ENCODE measurements at places on chromosomes 2 and 18.

DNA sequence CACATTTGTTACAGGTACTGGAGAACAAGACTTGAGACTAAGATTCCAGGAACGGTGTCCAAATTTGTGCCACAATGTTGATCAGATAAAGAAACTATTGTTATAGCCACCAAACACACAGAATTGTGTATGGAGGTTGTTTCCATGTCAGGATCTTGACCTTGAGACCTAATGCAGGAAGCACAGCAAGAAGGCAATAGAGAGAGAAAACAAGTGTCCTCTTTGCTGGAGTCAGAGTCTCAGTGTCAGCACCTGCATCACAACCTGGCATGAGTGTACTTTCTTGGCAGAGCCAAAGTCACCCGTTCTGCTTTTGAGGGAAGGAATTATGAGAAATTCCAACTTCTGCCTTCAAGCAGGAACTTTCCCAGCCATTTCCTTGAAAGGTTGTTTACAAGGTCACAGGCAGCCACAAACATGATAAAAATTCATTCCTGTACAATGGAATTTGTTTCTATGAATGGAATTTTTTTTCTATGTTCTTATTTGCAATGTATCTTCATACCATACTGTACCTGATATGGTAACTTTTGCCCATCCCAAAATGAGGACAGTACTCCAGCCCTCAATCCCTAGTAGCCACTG lies 118.4 kb downstream of the PKP4 start:
- no peak for DNase-seq

DNA sequence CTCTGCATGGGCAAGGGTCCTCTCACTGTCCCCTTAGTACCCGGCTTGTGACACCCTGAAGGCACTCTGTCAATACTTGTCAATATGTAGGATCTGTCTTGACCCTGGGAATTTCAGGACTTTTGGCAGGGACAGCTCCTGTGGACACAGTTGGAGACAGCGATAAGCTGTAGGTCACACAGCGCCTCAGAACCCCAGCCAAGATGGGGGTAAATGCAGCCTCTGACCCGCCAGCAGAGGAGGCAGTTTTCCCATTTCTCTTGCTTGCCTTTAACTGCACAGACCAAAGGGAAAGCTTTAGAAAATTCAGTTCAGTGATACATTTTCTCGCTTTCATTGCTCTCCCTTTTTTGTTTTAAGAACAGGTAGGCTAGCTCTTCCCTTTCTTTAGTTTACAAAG lies 54.8 kb upstream of the KLHL29 start:
- no peak for DNase-seq

GRCh38 chr2:57965961-57966360 lies 80.6 kb upstream of the VRK2 start:
- no peak for DNase-seq

DNA sequence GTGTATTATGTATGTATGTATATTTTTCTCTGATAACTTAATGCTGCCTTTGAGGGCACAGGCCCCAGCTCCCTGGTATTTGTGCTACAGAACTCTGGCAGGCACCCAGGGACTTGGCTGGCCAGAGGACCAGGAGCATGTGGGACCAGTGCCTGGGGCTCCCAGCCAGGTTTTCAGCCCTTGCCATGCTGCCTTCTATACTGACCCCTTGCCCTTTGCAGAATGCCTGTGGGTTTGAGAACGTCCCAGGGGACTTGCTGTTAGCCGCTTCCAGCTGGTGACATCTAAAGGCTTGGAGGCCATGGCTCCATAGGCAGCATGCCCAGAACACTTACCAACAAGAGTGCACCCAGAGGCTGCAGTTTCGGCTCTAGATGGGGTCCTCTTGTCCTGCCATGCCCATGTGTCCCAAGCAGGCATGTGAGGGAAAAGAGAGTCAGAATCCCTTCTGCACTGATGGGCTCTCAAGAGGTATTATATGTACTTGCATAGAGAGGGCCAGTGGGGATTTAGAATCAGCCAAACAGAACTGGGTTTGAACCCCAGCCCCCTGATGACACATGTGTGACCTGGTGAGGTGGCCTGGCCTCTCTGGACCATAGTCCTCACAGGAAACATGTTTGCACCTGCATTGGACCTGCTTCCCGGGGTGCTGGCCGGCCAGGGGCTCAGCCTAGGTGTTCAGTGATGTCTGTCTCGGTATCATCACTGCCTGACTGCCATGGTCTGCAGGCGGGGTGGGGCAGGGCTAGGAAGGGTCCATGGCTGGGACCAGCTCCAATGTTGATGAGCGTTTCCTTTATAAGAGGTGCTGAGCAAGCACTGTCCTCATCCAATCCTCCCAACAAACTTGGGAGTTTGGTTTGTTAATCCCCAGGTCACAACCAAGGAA lies 119.2 kb upstream of the FHL2 start:
- DNase-seq: no peak

- no peak for DNase-seq
These were observed 269.3 kb upstream of the RAB12 start for GRCh38 chr18:8339952-8340351.

GRCh38 chr2:109611467-109612095 lies 2.2 kb downstream of the SEPTIN10 start:
- no peak for DNase-seq
